ENCODE measurements at places on chromosomes 6 and 20.

DNA sequence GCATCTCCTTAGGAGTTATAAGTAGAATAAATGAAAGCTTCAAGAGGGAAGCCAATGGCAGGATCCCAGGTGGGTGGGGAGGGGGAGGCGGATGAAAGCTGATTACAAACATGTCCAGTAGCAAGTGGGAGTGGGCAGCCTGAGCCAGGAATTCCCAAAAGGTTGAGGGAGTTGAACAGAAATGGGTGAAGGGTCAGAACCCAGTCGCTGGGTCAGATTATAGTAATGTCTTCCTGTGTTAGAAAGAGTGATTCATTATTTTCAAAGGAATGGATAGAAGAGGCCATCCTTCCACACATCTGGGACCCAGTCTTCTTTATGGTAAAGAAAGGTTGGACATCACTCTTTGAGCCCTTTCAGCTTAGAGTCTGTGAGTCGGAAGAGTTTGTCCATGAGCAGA lies 41.0 kb upstream of the FAM50B start:
- DNase-seq, result no peak

- no peak for DNase-seq
Observed at GRCh38 chr6:48378884-48379407, 267.9 kb upstream of the PTCHD4 start.

- DNase-seq, result no peak
Observed at GRCh38 chr20:53626584-53626983, 32.9 kb upstream of the ZNF217 start.

- DNase-seq, result peak; percentile 72
Observed at GRCh38 chr6:6577735-6578134, 10.8 kb upstream of the LY86 start.

DNA sequence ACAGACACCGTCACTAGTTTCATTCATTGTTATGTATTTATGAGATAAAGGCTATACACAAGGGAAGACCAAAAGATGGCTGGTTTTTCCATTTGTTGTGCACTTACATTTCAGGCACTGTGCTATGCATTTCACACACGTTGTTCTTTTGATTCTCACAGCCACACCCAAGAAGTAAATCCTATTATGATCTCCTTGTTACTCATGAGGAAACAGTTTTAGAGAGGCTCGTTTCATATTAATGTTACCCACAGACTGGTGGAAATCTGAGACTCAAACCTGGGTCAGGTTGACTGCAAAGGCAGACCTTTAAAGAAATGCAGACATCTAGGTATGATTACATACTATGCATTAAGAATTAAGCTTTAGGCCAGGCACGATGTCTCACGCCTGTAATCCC lies 34.9 kb downstream of the SHLD1 start:
- DNase-seq, result no peak

DNA sequence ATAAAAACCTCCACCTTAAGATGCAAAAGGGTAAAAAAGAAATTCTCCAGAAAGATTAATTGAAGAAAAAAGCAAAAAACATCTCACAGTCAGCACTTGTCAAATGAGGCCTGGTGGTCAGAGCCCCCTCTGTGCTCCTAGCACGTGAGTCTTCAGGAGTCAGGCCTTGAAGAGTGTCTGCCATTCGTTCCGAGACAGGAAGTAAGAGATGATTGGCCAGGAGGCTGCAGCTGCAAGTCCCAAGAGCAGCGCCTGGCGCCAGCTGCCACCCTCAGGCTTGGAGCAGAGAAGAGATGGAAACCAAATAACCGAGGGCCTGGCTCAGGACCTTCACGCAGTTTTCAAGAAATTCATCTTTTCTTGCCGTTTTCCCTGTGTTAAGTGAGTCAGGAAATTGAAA lies 65.0 kb downstream of the FAM120B start:
- DNase-seq, result no peak

DNA sequence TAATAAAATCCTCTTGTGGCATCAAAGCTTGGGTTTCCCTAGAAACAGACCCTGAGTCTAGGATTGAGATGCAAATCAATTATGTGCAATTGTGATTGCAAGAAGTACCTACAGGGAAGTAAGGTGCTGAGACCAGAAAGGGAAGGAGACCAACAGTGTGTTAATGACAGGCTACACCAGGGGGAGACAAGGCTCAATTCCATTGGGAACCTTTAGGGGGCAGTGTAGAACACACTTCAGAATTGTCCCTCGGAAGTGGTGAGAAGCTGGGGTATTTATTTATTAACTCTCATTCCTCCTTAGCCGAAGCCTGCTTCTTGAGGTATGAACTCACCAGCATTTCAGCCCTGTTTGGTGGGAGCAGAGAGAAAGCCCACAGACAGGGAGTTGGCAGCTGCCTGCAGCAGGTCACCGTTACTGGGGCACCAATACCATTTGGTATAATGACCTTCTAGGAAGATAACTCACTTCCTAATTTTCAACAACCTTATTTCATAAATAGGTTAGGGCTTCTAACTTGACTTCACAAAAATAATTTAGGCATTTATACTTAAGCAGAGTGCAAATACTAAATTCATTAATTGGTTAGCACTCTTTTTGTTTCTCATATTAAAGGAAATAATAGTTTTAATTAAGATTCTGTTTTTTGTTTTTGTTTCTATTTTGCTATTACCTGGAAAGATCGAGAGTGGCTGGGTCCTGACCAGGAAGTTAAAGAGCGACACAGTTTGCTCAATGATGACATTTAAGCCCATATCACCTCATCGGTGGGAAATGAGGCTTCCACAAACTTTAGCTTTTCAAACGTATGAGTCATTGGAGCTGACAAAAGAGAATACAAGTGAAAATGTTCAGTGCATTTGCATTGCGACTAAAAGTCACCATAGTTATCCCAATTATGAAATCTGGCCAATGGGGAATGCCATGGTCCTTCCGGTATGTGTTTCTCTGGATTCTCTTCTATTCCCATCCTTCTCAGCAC lies 94.8 kb downstream of the BTBD3 start:
- peak; percentile 84 for DNase-seq

DNA sequence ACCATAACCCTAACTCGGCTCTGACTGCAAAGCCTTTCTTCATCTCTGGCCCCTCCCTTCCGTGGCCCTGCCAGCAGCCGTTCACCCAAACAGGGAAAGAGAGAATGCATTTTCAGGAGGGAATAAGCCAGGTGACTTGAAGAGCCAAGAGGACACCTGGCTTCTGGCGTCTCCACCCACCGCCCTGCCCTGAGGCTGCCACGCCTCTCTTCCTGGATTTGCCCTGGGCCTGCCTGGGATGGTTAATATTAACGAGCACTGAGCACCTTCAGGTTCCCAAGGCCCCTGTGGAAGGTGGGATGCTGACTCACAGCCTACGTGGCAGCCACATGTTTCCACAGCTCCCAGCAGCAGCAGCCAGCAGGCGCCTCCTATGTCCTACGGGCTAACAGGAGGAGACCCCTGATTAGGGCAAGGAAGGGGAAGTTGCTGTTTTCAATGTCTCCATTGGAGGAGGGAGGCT lies 138.0 kb upstream of the RREB1 start:
- no peak for DNase-seq

- DNase-seq, result no peak
Observed at GRCh38 chr6:144580039-144580438, 294.9 kb downstream of the UTRN start.

DNA sequence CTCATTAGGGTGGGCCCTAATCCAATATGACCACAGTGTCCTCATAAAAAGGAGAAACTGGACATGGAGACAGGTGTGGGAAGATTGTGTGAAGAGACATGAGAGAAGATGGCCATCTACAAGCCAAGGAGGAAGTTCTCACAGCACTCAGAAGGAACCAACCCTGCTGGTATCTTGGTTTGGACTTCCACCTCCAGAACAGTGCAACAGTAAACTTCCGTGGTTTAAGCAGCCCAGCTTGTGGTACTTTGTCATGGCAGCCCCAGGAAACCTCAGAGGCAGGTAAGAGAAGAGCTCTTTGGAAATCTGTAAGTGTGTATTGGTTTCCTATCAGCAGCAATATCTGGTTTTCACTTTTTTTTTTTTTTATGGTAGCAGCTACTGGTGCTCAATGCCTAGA lies 16.5 kb upstream of the CNKSR3 start:
- peak; percentile 14 for DNase-seq

- DNase-seq, result no peak
Observed at GRCh38 chr6:97110626-97111025, 172.4 kb downstream of the MMS22L start.

DNA sequence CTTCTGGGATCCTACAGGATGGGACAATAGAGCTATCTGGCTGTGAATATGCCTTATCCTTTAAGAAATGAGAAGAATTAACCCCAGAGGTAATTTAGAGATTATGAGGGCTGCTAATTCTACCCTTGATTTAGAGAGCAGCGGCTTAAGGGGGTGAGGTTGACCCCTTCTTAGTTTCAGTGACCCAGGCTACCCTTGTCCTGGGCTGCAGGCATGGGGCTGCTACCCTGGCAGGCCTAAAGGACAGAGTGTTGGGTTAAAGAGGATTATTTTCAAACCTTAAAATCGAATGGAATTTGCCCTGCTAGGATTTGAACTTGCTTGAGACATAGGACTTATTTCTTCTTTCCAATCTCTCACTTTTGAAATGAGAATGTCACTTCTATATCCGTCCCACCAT lies 1343.4 kb downstream of the HACE1 start:
- no peak for DNase-seq

DNA sequence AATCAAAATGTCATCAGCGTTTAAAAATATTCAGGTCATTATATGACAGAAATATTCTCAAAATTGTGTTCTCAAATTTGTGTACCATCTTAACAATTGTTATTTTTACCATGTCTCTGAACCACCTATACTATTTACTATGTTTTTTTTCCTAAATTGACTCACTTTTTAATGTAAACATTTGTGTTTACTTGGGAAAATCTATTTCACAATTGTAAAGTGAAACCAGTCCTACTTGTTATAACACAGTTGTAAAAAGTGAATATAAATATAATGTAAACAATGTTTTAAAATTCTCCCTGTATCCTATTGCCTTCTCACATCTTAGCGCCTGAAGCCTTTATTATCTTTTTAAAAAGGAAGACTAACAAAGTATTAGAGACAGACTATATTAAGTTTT lies 83.5 kb downstream of the ADGRG6 start:
- DNase-seq, result no peak

DNA sequence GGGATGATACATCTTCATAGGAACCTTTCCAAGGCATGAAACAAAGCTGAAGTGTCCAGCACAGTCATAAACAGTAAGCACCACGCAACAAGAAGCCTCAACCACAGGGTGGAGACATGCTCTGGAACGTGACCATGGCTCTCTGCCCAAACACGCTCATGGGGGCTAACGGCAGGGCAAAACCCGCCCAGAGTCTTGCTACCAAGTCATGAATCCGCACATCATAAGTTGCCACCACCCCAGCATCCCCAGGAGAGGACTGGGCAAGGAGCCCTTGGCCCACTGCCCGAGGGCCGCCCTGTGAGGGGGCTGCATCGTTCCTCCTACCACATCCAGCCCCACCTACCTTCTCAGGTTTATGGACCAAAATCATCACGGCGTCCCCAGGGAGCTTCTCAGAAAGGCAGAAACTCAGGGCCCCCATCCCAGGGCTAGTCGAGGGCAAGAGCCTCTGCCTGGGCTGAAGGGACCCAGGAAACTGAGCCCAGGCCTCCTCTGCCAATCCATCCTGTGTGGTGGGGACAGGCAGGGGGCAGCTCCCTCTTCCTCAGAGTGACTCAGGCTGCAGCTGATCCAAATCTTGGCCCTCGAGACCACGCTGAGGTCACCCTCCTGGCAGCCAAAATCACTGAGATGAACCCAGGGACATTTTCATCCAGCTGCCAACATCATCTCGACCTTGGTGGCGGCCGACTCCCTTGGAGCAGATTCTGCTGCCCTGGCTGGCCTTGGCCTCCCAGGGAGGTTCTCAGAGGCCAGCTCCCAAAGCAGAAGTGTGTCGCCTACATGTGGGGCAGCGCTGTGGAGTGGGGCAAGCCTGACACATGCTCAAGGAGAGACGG lies 42.6 kb downstream of the BMP7 start:
- DNase-seq, result no peak

DNA sequence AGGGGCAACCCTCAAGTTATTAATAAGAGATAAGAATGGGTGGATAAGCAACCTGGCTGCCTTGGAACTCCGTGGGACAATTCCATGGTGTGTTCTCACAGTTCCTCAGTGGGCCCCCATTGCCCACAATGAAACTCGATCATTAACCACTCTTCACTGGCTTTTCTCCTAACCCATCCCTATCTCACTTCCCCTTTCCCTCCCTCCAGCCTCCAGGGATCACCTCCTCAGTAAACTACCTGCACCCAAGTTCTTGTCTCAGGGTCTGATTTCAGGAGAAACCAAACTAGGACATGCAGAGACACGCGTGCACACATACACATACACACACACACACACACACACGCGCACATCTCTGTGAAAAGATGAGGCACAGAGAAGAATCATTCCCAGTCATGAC lies 37.7 kb upstream of the FOXP4 start:
- DNase-seq, result no peak

- DNase-seq, result peak; percentile 80
Observed at GRCh38 chr6:24922170-24922569, 13.6 kb downstream of the RIPOR2 start.

DNA sequence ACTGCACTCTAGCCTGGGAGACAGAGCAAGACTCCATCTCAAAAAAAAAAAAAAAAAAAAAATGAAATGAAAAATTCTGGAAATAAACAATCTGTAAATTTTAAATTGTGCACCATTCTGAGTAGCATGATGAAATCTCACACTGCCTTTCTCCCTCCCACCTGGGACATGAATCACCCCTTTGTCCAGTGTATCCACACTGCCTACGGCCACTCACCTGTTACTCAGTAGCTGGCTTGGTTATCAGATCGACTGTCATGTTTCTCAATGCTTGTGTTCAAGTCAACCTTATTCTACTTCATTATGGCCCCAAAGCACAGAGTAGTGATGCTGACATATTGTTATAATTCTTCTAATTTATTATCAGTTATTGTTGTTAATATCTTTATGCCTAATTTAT lies 58.7 kb upstream of the MTHFD1L start:
- DNase-seq, result no peak

GRCh38 chr6:83879746-83880145 lies 20.3 kb downstream of the CYB5R4 start:
- DNase-seq, result no peak

- DNase-seq, result no peak
Observed at GRCh38 chr6:132495604-132496079, 17.3 kb downstream of the STX7 start.

GRCh38 chr6:138161338-138162110 lies at the start of gene ARFGEF3:
Gene ARFGEF3, plus strand, starts transcription at chr6:138161939. Its CDS starts 148 bp downstream, at chr6:138162087.
- DNase-seq, result peak; percentile 62

- no peak for DNase-seq
Observed at GRCh38 chr6:82576284-82576683, 212.7 kb downstream of the TPBG start.
